ENCODE measurements at places on chromosomes 2 and 18.

GRCh38 chr18:39414009-39414700, 1848.6 kb upstream of the CELF4 start:
- DNase-seq = no peak

DNA sequence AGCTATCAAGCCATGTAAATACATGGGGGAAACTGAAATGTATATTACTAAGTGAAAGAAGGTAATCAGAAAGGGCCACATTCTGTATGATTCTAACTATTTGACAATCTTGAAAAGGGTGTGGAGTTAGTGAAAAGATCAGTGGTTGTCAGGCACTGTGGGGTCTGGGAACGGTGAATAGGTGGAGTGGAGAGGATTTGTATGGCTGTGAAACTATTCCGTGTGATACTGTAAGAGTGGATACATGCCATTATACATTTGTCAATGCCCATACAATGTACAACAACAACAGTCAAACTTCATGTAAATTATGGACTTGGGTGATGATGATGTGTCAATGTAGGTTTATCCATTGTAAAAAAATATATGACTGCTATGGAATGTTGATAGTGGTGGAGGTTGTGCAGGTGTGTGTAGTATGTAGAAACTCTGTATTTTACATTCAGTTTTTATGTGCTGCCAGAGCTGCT, 1116.2 kb downstream of the SUCLG1 start:
- DNase-seq = no peak

DNA sequence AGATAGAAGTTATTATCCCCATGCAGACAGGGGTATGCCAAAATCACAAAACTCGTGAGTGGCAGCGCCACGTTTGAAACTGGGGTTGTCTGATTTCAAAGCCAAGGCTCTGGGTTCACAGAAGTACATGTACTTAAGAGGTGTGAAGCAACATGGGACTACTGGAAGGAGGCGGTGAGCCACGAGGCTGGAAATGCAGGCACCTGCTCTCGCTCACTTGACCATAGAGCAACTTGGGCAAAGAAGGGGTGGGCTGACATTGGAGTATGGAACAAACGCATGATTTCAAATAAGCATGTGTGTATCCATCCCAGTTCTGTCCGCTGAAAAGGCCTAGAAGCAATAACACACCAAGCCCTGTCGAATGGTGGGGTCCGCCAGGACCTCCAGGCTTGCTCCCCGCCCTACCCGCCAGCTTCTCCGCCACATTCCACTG, 593 bp upstream of the ACTR2 start:
- no peak for DNase-seq

- DNase-seq = no peak
These were observed 88.4 kb downstream of the ACTR2 start for GRCh38 chr2:65316072-65316471.

DNA sequence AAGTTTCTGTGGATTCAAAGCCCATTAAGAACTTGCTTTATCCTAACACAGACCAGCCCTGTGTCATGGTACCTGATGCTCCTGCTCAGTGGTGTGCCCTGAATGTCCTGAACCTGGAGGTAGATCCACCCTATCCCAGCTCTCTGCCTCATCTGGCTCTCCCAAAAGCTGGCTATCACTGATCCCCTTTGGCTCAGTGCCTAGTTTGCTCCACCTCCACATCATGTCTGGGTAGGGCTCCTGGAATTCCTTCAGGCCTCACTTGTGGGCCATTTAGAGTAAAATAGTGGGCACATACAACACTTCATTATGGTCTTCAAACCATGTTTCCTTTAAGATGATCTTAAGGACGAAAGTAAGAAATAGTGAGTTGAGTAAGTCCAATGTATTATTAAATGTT, 4.8 kb upstream of the ABCB11 start:
- DNase-seq = no peak

DNA sequence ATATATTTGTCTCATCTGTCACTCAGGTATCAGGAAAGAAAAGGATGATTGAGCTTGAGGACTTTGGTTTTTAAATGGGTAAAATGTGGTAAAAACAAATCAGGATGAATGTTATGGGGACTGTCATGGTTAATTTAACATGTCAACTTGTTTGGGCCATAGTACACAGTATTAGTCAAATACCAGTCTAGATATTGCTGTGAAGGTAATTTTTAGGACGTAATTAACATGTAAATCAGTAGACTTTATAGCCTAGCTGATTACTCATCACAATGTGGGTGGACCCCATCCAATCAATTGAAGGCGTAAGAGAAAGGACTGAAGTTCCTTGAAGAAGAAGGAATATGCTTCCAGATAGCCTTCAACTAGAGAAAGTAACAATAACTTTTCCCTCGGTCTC, 275.7 kb upstream of the ZNF804A start:
- no peak for DNase-seq

- DNase-seq = no peak
These were observed 68.2 kb upstream of the LYPD1 start for GRCh38 chr2:132738223-132738622.

DNA sequence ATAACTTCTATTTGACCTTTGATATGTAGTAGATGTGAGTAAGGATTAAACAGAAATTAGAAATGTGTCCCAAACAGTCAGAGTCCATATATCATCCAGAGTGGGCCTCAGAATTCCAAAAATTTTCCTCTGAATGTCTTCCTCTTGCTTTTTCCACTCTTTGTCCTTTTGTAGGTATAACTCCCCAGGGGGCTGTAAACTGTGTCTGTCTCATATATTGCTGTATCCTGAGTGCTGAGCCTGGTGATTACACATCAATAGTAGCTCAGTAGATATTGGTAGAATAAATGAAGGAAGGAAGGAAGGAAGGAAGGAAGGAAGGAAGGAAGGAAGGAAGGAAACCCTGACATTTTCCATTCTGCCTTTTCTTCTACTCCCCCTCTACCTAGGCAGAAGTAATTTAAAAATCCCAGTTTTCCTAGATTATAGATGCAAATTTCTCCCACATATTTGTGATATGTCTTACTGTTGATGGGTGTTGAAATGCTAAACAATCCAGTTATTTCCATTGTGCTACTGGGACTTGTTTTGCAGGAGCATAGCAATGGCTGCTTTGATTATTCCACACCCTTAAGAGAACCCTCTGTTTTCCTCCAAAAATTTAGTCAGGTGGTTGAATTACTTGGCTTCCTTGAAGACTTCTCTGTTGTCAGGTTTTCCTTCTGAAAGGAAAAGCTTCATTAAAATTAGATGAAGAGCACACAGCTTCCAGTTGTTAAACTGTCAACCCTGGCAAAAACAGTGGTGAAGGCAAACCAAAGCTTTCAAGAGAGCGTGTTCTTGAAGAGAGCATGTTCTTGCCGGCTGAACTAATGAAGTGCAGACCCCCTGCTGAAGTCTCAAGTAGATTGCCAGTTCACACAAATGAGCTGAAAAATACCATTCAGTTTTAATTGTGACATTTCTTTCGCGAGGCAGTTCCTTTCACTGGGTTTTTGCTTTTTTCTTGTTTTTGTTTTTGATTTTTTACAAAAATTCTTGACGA, 147.8 kb downstream of the KCNE4 start:
- no peak for DNase-seq

DNA sequence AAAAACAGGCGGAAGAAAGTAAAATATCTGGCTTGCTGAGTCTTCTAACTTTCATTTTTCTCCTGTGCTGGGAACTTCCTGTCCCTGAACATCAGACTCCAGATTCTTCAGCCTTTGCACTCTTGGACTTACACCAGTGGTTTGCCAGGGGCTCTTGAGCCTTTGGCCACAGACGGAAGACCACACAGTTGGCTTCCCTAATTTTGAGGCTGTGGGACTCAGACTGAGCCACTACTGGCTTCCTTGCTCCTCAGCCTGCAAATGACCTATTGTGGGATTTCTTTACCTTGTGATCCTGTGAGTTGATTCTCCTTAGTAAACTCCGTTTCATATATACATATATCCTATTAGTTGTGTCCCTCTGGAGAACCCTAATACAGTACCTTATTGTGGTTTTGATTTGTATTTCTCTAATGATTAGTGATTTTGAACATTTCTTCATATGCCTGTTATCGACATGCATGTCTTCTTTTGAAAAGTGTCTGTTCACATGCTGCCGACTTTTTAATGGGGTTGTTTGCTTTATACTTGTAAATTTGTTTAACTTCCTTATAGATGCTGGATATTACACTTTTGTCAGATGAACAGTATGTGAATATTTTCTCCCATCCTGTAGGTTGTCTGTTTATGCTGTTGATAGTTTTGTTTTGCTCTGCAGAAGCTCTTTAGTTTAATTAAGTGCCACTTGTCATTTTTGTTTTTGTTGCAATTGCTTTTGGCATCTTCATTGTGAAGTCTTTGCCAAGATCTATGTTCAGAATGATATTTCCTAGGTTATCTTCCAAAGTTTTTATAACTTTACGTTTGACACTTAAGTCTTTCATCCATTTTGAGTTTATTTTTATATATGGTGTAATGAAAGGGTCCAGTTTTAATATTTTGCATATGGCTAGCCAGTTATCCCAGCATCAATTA, 348.8 kb upstream of the SETBP1 start:
- DNase-seq = no peak

DNA sequence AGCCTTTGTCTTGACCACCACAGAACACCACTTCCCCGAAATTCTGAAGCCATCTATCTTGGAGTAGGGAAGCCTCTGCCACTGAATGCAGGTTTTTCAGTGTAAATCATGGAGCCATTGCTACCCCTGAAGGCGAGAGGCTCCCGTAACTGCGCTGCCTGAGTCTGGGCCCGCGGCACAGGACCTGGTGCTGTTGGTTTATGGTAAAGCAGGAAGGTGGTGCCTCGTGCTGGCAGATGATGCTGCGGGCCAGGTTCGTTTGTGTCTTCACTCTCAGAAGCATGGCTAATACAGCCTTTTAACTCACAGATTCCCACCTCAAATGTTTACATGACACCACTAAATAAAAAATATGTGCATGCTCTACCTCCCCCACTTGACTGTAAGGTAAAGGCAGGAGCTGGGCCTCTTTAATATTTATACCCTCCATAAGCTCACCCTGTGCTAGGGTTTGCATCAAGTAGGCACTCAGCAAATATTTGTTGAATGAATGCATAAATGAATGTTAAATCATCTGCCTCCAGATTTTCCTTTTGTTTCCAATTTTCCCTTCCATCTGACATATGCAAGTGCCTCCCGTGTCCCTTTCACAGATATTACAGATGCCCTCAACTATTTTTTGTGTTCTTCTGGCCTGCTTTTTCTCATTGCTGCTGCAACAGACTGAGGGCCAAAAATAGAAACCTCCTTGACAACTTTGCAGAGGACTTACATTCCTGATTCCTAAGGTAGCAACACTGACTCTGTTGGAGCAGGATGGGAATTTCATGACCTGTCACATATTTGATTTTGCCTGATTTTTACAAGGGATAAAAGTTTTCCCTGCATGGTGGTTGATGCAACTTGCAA, 83.5 kb upstream of the CPO start:
- DNase-seq = no peak

DNA sequence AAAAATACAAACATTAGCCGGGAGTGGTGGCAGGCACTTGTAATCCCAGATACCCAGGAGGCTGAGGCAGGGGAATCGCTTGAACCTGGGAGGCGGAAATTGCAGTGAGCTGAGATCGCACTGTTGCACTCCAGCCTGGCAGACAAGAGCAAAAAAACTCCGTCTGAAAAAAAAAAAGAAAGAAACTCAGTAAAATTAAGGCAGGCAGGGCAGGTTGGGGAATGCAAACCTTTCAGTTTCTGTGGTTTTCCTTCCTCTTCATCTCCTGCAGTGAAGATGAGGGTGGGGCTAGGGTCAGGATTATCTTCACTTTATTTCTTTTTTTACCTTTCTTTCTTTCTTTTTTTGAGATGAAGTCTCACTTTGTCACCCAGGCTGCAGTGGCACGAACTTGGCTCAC, 43.2 kb upstream of the PSME4 start:
- DNase-seq = no peak

DNA sequence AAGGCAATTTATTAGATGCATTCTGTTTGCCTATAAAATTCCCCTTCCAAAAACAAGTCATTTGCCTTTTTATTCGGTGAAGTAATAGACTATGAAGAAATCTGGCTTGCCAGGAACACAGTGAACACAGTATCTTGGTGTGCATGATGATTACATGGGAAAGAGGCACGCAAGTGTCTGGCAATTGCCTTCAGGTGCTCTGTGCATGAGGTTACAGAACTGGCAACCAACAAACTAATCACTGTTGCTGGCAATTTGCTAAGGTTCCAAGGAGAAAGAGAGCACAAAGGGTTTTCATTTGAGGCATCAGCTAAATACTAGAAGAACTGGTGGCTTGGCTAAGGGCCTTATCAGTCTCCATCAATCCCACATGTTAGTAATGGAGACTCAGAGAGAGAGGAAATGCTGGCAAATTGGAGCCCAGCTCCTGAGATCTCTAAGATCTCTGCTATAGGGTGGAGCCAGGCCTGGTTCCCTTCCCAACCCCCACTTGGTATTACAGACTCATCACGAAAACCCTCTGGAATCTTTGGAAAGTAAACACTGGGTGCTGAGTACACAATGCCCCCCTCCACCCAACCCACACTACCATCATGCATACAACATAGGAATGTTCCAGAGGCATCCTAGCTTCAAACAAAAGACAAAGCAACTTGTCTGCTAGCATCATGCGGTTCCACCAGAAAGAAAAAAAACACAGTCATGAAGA, 10.4 kb downstream of the RNF152 start:
- DNase-seq = no peak

GRCh38 chr2:144430722-144431391, 89.1 kb downstream of the ZEB2 start:
- DNase-seq = no peak

- DNase-seq = no peak
These were observed 168.5 kb upstream of the KLF7 start for GRCh38 chr2:207334301-207334623.

DNA sequence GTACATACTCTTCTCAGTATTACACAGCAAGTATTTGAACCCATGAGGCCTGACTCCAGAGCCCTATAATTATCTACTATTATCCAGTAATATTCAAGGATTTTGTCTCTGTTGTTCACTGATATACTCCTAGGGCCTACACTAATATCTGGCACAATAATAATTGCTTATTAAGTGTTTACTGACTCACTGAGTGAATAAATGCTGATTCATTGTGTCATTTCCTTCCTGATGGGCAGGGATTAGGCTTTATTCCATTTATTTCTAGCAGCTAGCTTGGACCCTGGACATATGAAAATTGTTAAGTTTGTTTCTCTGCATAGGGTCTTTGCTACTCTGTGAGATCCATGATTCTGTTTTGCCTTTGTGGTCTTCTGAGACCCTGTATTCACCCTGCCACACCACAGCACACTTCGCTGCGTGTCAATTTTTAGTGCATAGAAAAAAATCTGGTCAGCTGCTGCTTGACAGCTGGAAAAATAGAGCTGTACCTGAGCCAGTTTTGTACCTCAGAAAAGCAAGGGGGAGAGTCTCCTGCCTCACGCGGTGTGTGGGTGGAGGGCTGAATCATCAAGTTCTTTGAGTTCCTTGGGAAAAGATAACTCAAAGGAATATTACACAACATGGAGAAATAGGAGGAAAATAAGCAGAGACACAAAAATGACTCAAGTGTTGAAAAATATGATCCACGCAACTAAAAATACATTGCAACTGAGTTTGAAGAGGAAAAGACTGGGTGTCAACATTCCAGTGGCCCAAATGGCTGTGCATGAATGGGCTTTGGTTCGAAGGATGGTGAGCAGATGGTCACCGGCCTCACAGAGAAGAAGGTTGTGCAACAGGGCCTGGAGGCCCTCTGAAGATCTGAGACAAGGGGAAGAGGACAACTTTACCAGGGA, 18.9 kb upstream of the DPP4 start:
- DNase-seq = no peak
